ENCODE measurements at places on chromosomes 12 and 14.
A peak's percentile ranks its signal among the peaks of the same experiment; 100 is the strongest.

- DNase-seq = no peak
These were observed 216.6 kb upstream of the LHX5 start for GRCh38 chr12:113688313-113688712.

DNA sequence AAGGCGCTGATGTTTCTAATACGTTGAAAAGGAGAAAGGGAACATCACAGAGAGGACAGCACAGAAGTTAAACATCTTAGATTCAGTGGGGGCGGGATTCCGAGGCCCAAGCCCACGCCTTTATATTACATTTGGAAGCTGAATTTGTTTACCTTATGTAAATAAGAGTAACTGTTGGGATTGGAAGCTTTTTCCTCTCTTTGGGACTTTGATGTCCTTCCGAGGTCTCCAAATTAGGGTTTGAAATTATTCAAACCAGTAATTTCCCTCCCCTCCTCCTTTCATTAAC is 6.4 kb downstream of the FOXA1 start:
- DNase-seq = no peak

- no peak for DNase-seq
These were observed 25.6 kb upstream of the CHPT1 start for GRCh38 chr12:101671833-101672232.

DNA sequence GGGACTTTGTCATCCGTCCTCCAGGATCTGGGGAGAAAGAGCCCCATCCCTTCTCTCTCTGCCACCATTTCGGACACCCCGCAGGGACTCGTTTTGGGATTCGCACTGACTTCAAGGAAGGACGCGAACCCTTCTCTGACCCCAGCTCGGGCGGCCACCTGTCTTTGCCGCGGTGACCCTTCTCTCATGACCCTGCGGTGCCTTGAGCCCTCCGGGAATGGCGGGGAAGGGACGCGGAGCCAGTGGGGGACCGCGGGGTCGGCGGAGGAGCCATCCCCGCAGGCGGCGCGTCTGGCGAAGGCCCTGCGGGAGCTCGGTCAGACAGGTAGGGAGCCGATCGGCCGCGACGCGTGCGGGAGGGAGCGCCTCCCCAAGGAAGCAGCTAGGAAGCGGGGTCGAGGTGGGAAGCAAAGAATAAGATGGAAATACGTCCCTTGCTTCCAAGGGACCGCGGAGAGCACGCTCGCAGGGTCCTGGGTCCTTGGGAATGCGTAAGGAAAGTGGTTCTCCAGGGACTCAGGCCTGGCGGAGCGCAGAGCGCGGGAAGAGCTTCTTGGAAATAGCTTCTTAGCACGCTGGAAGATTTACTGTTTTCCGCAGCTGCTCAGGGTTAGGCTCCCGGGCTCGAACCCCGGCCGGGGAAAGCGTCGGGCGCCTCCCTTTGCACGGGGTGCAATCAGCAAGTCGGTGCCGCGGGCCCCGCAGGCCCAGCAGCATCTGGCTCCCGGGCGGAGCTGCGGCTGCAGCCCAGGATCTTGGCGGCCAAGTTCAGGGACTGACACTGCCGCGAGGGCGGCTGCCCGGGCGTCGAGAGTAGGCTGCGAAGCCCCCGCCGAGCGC is 457 bp downstream of the SOCS2 start:
- DNase-seq = peak; percentile 47

GRCh38 chr12:96044017-96044942 is 8.9 kb upstream of the LTA4H start:
- no peak for DNase-seq

- no peak for DNase-seq
These were observed 831.5 kb downstream of the GALC start for GRCh38 chr14:87161502-87161901.

- DNase-seq = no peak
These were observed 24.4 kb upstream of the E2F7 start for GRCh38 chr12:77089686-77090220.

DNA sequence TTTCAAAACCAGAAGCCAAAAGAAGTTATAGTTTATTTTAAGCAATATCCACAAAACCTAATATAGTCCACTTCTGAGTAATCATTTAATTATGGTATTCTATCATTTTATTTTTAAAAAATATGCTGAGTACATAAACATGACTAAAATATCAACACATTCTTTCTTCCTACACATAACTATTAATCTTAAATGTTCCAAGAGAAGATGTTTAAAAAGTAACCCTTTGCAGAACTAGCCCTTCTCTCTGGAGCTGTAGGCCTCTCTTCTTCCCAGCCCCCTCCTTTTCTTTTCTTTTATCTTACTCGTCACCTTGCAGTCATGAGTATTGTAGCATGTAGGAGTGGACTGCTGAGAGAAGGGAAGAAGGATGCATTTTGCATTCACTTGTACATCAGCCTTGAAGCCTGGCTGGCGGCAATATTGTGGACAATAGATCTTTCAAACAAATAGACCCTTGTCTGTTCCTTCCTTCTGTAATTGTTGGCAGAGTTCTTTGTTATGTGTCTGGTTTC is 941.9 kb downstream of the NRXN3 start:
- no peak for DNase-seq

DNA sequence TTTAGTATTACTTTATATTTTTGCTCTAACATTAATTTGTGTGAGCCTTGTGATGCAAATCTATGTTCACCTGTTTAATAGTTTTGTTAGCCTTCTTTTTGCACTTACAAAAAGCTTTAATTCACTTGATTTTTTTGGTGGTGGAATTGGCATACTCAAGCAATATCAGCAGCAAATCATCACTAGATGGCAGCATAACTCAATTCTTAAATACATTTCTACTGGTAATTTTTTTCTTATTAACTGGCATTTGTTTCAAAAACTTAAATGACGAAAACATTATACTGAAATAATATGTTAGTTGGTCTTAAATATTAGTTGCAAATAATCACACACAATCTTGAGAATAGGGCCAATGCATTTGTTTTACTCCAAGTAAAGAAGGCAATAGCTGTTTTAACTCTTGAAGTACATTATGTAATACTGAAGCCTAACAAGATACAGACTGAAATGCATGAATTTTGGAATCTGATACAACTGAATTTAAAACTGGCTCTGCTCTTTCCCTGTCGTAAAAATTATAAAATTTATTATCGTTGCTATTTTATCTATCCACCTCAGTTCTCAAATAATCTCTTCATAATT is 151.5 kb downstream of the ATXN7L3B start:
- no peak for DNase-seq

GRCh38 chr12:122872815-122873361 is 23.0 kb downstream of the VPS37B start:
- no peak for DNase-seq

DNA sequence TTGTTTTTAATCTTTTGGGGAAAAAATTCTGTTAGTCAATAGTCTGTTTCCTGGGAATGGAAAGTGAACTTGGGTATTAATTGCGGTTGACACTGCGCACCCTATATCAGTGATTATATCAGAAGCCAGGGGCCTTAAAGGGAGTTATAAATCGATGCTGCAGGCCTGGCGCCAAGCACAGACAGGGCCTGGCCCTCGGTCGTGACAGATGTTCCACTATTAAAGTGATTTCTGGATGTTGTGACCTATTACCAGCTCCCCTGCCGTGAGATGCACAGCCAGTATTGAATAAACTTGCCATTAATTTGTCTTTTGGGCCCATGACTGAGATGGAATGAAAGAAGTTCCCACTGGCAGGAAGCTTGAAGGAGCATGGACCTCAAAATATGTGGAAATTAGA is 45.1 kb upstream of the KITLG start:
- no peak for DNase-seq

- no peak for DNase-seq
These were observed 4.5 kb downstream of the HVCN1 start for GRCh38 chr12:110684312-110684836.

DNA sequence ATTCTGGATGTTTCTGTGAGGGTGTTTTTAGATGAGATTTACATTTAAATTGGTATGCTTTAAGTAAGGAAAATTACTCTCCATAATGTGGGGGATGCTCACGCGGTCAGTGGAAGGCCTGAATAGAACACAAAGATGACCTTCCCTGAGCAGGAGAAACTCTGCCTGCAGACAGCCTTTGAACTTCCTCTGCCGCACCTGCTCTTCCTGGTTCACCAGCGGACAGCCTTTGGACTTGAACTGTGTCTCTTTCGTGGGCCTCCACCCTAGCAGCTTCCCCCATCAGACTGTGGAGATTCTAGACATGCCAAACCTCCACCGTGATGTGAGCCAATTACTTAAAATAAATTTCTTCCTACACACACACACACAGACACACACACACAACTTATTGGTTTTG is 210.7 kb downstream of the EFCAB11 start:
- no peak for DNase-seq

GRCh38 chr14:99055816-99056215 is 216.2 kb downstream of the BCL11B start:
- no peak for DNase-seq

GRCh38 chr12:69007855-69008351 is 74.9 kb upstream of the CPM start:
- no peak for DNase-seq

DNA sequence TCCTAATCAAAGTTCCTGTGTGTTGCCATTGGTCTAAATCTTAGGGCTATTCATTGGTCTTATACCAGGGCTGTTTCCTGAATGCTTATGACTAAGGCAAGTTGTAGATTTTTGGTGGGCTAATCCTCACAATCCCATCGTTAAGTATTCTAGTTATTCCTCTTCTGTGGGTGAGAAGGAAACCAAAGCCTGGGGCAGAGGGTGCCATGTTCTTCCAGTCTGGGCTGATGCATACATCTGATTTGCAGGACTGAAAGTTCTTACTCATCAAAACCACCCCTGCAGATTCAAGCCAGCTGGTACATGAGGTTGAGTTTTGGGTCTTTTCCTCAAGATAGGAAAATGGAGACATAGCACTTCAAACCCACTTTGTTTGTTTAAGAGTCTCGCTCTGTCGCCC is 25.7 kb downstream of the PPP1CC start:
- DNase-seq = no peak

DNA sequence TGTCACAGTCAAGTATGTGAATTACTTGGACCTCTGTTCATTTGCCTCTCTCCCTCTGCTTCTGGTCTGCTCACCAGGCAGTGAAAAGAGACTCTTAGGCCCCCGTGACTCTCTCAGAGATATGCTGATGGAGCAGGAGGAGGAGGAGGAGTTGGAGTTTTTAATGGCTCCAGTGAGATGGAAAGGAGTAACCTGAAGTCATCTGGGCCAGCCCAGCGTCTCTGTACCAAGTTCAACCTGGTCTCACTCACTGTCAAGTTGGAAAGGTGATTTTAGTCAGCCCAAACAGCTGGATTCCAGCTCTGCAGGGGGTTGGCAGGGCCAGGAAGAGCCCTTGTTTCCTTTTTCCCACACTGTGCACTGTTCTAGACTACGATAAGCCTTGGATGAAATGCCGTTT is 48.6 kb downstream of the SH2B3 start:
- DNase-seq = no peak

- no peak for DNase-seq
These were observed 163.2 kb downstream of the PIWIL1 start for GRCh38 chr12:130500835-130501330.

- DNase-seq = no peak
These were observed 14.0 kb upstream of the BHLHE41 start for GRCh38 chr12:26138860-26139259.

GRCh38 chr12:14510574-14510973 is 57.1 kb downstream of the PLBD1 start:
- DNase-seq = no peak

GRCh38 chr14:90341784-90342183 is 10.0 kb upstream of the NRDE2 start:
- no peak for DNase-seq

GRCh38 chr12:56631790-56632700 is 1.9 kb upstream of the BAZ2A start:
- DNase-seq = peak; percentile 20

DNA sequence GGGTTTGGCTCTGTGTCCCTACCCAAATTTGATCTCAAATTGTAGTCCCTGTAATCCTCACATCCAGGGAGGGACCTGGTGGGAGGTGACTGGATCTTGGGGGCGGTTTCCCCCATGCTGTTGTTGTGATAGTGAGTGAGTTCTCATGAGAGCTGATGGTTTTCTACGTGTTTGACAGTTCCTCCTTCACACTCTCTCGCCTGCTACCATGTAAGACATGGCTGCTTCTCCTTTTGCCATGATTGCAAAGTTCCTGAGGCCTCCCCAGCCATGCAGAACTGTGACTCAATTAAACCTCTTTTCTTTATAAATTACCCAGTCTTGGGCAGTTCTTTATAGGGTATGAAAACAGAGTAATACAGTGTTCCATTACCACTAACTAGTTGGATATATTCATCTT is 10.3 kb upstream of the LRRC23 start:
- no peak for DNase-seq

- no peak for DNase-seq
These were observed 332.4 kb upstream of the PRICKLE1 start for GRCh38 chr12:42921741-42922504.

Data from endothelial cell (in vitro differentiated cells).